ENCODE measurements at places on chromosomes 11 and 22.

DNA sequence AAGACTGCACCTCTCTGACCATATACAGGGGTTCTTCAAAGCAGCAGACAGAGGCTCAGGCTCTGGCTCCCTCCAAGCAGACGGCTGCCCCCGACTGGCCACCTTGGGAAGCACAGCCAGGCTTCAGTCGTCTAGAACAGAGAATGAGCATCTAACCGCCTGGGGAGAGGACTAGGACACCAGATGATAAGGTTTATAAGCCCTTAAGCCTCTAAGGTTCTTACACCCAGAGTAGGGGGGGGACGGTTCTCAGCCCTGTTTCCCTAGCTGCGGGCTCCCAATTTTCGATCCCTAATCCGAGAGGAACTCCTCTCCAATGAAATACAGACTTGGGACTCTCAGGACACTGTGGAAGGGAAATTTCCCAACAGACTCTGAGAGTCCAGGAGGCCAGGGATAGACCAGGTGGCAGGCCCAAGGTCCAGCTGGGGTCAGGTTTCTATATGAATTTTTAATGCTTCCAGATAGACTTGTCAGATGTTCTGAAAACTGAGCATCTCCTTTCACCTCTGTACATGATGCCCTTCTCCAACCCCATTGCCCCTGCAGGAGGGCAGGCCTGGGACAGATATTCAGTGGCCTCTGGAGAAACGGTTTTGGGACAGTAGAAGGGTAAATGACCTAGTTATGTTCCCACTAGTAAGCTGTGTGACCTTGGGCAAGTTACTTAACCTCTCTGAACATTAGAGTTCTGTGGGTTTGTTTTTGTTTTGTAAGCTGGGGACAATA, 20.2 kb downstream of the RTN4RL2 start:
- peak; percentile 93 for DNase-seq

GRCh38 chr11:88438721-88439120, 101.2 kb upstream of the CTSC start:
- DNase-seq, result no peak

GRCh38 chr11:63506876-63507275, 992 bp downstream of the LGALS12 start:
- no peak for DNase-seq

DNA sequence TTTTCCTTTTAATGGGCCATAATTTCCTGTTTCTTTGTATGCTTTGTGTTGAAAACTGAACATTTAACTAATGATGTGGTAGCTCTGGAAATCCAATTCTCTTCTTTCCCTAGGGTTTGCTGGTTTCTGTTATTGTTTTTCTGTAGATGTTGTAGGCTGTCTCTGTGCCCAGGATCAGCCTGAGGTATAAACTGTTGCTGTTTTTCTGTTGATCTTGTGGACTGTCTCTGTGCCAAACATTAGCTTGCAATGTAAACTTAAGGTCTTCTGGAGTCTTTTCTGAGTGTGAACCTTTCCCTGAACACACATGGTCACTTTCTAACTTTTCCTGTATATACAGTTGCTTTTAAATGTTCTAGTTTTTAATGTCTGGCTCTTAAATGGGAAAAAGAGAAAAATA, 5.9 kb upstream of the TSKU start:
- DNase-seq, result no peak

- no peak for DNase-seq
These were observed 17.1 kb upstream of the CRTAM start for GRCh38 chr11:122821169-122821568.

DNA sequence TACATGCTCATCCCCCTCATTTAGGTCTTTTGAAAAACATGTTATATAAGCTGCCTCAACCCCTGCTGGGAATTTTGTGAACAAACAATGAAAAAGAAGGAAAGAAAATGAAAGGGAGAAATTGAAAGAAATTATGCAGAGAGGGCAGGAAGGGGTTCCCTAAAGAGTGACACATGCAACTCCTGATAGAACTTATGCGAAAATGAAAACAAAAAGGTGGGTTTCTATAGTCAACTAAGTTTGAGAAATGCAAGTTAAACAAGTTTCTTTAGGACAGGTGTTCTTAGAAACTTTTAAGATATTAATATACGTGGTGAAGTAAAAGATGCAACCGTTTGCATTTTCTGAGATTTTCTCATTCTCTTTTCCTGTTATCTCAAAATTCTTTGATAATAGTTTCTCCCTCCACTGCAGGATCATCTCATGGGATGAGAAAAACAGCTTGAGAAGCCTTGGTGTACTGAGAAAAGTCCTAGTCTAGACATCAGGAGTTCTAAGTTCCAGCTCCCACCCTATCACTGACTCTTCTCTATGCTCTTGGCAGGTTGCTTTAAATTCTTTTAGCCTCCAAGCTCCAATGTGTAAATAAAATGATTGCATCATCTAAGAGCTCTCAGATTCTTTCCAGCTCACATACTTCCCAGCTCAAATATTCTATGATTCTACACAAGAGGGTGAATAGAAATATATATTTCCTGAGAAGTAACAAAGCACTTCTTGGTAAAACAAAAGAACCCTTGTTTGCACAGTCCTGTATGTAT, 109.2 kb downstream of the FAM76B start:
- peak; percentile 6 for DNase-seq

DNA sequence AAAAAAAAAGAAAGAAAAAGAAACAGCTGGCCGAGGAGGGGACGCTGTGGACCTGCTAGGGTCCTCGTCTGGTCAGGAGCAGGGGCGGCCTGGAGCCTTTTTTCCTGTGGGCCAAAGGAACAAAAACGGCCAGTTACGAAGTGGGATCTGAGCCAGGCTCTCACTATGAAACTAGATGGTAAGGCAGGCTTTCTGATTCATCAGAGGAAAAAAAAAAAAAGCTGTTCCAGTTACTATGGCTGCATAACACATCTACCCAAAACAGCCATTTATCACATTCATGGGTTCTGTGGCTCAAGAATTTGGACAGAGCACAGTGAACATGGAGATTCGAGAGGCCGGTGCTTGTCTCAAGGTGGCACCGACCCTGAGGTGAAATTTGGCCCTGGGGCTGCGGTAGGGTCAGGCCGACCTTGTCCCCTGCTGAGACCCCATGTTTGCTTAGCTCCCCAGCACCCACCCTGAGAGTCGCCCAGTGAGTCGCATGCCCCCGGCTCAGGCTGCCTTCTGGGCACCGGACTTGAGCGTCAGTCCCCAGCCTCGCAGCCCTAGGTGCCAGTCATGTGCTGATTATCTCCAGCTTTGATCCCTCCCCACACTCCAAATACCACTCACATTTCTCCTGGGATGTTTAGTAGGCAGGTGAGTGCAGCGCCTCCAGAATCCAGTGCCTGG, 34.2 kb downstream of the MRGPRD start:
- no peak for DNase-seq

- DNase-seq, result no peak
These were observed 13.1 kb downstream of the C11orf96 start for GRCh38 chr11:43955381-43956118.

All from GM23338 (cell line).